Head of caudate nucleus (tissue), 42 donors: ENCODE measurements at places on chromosomes 1 and 21.

DNA sequence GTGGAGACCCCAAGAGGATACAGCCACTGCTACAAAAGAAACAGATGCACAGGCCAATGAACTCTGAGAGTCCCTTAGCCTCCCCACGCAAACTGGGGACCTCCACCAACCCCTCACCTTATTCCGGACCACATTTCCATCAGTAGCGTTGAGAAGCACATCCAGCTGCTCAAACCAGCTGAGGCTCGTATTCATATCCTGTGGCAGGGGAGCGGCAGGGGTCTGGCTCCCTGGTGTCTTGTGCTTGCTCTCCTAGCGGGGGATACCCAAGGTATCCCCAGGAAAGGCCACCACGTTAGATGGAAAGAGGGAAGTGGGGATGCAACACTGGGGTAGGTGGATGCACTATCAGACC lies 481 bp downstream of the CCDC163 start:
- no peak for DNase-seq

GRCh38 chr1:199854686-199855321 lies 172.7 kb upstream of the NR5A2 start:
- DNase-seq: no peak

DNA sequence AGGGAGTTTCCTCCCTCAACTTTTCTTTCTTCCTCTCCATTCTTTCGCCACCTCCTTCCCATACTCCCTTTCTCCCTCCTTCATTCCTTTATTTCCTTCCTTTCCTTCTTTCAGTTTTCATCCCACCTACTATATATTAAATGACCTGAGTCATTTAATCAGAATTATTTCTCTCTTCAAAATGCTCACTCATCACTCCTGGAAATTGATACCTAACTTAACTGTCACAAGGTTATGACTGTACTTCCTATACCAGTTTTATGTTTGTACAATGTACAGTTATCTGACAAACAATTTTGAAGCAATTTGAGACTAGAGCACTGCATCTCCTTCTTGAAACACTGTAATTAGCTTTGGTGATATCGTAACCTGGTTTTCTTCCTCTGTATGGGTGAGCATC lies 41.4 kb downstream of the NEXN start:
- no peak for DNase-seq

DNA sequence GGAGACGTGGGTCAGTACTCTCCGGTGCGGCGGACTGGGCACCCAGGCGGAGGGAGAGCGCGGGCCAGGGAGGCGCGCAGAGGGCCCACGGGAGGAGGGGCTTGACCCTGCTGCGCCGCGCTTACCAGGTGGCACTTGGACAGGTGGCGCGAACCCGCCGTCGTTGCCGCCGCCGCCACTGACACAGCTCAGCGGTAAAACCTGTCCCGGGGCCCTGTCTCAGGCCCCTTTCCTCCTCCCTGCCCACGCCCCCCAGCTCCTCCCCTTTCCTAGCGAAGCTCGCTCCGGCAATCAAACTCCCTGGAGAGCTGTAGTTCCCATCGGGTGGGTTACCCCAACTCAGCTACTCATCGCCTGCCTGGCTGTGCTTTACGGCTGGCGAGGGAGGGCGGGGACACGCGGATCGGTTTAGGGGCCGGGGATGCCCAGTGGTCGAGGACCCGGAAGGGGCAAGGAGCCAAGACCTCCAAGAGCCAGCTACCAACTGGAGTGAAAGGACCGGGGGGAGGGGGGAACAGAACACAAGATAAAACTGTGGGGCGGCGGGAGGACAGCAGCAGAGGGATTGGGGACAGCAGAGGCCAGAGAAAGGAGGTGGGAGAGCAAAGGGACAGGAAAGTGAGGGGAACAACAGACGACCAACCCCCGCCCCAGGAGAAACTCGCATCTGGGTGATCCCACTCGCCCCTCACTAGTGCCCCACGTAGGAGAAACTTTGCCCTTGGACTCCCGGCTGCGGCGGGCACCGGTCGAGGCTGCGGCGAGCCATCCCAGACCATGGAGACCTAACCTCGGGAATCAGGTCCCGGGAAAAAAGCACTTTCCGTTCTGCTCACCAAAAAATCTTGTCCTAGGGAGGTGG lies 2.9 kb downstream of the GFI1 start:
- no peak for DNase-seq

DNA sequence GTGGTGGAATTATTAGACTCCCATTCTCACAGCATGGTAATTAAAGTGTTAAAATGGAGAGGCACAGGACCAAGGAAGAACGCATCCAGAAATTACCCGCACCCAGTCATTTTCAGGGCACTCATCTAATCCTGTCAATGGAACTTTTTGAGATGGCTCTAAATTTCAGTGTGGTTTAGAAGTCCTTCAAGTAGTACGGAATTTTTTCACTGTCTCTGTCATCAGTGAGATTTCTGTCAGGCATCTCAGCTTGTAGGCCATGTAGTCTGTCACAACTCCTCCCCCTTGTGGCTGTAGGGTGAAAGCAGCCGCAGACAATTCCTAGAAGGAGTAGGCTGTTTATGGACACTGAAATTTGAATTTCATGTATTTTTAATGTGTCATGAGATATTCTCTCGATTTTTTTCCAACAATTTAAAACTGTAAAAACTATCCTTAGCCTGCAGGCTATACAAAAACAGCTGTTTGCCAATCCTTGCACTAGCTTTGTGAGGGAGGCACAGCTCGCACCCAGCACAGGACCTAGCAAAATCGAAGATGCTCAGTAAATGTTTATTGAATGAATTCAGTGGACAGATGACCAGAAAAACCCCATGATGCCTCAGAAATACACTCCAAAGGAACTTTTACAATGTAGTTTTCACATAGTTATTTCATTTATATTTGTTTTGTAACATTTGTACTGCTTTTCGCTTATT lies 6.6 kb upstream of the NUP133 start:
- DNase-seq: peak; percentile 78

DNA sequence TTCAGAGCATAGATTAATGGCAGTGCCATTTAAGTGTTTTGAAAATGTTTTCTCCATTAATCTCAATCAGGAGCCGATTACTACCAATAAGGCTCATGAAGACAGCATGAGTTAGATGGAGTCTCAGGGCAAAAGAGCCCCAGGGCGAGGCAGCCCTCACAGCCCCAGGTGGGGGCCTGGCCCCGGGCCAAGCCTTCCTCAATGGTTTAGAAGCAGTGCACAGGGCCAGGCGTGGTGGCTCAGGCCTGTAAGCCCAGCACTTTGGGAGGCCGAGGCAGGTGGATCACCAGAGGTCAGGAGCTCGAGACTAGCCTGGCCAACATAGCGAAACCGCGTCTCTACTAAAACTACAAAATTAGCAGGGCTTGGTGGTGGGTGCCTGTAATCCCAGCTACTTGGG lies 348.1 kb upstream of the VAMP3 start:
- DNase-seq: no peak

GRCh38 chr1:116538544-116538943 lies 32.3 kb downstream of the CD58 start:
- no peak for DNase-seq

DNA sequence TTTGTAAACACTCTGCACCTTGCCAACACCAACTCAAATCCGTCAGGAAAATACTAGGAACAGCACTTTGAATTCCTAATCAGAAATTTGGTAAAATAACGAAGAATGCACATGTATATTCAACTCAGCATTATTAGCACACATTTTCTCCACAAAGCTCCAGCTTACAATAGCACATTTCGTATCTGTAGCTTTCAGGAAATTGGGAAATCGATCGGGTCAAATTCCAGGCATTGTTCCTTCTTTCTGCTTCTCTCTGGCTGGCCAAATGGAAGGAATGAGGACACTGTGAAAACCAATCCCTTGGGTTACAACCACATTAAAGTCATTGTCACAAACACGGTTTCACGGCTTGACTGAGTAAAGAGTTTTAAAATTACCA lies 58.6 kb downstream of the NPHP4 start:
- no peak for DNase-seq

DNA sequence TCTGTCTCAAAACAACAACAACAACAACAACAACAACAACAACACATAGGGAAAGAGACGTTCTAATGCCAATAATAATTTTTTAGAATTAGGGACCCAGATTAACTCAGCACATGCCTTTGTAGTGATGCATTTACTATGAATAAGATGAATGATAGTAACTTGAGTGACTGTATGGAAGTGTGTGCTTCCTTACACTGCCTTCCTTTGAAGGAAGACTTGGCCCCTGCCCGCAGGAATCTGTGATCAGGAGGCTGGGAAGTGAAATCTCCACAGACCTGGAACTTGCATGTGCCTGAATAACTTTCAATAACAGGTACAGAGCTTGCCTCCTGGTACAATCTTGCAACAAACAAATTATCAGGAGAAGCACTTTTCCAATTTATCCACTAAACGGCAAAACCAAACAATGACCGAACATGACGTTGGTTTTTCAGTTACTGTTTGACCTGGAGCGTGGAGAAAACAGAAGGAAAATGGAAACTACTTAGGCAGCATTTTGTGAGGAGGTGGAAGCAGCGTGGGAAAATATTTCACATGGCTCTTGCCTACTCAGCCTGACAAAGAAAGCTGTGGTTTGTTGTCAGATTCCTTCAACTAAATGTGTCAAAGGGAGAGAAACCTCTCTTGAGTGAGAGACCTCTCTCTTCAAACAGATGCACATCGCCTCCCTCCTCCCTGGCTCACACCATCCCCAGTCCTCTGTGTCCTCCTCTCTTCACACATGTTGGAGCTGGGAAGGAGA lies 10.1 kb upstream of the ABCA4 start:
- DNase-seq: no peak

DNA sequence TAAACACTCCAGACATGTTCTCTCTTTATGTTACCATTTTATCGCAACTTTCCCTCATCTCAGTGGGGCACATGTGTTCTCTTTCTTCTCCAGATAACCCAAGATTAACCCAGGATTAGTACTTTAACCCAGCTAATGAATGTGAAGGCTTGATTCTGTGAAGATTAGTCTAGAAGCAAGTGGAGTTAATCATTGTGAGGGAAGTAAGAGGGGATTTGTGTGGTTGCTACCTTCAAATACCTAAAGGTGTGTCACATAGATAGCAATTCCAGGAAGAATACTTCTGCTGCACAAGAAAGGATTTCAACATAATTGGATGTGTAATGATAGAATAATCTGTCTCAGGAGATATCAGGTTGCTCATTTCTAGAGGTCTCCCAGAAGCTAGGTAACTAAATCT lies 327.1 kb downstream of the PBX1 start:
- no peak for DNase-seq

- DNase-seq: no peak
Measured at GRCh38 chr21:39468559-39468958, 16.8 kb downstream of the SH3BGR start.

DNA sequence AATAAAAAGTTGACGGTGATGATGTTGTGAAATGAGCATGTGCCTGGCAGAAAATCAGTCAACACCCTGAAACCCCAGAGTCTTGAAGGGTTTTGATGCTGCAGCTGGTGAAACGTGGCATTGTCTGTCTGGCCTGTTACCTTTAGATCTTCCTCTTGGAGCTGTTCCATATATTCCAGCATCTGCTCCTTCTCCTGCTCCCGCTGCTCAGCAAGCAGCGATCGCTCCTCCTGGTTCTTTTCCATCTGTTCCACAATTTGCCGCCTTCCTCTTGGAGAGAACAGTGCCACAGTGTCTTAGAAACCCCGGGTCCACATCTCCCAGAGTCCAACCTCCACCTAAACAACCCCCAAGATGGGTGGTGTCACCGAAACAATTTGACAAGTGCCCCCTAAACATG lies 15.7 kb downstream of the CFAP45 start:
- no peak for DNase-seq

- DNase-seq: no peak
Measured at GRCh38 chr1:108742253-108742652, 4.2 kb upstream of the STXBP3 start.

- no peak for DNase-seq
Measured at GRCh38 chr1:32014948-32015273, 1.2 kb downstream of the KHDRBS1 start.

DNA sequence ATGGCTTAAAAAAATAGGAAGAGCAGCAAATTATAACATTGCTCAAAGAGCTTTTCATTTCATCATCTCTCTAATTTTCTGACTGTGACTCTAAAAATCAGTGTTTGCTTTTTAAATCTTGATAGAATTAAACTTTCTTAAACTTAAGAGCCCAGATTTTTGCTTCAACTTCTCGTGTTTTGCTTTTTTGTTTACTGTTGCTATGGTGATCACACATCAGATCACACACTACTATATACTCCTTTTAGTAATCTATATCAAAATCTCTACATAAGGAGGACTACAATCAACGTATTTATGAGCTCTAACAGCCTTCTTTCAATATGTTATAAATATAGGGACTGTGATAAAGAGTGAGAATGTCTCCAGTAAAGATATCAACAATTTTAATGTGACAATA lies 537.3 kb downstream of the KCNT2 start:
- DNase-seq: no peak

DNA sequence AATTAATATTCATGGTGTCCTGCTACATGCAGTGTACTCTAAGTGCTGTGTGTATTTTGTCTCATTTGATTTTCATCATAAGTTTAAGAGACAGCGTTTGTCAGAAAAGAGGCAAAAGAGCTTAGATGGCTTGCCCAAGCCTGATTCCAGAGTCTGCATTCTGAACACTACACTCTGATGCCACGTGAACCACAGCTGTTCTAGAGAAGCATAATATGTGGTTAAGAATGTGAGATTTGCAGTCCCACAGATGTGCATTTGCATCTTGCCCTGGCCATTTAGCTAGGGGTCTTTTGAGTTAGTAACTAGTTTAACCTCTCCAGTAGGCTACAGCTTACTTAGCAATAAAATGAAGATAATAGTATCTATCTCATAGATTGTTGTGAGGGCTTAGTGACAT lies 9.2 kb upstream of the GADD45A start:
- DNase-seq: no peak

DNA sequence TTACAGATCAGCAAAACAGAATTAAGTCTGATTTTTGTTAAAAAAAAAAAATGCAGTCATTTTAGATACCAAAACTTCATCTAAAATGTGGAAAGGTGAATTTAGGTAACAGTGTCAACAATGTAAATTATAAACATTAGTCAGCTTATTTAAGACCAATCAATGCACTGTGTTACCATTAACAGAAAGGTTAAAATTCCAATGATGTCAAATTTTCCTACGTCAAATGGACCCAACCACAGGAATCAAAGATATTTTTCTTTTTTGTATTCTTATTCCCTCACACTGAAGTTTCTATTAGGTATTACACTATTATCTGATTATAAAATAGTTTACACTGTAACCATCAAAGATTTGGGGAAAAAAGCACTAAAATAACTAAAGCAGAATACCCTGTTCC lies 6.5 kb downstream of the ARHGAP29 start:
- DNase-seq: no peak

- peak; percentile 69 for DNase-seq
Measured at GRCh38 chr1:28602536-28603439, 10.7 kb downstream of the RAB42 start.

DNA sequence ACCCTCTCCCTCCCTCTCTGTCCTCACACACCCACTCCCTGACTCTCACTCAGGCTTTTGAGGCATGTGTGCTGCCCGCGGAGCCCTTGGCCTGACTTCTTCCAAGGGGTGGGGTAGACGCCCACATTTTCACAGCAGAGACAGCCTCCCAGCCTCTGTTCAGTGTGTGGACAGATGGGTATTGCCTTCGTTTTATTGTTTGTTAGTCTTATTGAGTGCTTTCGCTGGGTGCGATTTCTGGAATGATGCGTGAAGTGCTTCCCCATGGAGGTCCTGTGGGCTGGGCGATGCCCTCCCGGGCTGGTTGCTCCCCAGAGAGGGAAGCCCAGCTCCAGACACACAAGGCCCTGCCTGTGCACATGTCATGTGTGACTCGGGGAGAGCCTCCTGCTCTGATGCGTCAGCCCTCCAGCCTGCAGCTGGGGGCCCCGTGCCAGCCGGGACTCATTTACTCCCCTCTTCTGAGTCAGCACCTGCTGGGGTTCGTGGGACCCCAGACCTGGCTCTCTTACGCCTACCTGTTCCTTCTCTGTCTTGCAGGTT lies 14.7 kb downstream of the PDXK start:
- no peak for DNase-seq
